Stimulated activated CD4-positive, alpha-beta T cell treated with anti-CD3 and anti-CD28 coated beads, Interleukin-1b, Interleukin-23, amount 100 ng/mL, for 24 hours (primary cell): ENCODE measurements at places on chromosomes 4 and X.
A peak's percentile ranks its signal among the peaks of the same experiment; 100 is the strongest.

GRCh38 chr4:107734120-107734519 is 14.1 kb upstream of the PAPSS1 start:
- DNase-seq = no peak

DNA sequence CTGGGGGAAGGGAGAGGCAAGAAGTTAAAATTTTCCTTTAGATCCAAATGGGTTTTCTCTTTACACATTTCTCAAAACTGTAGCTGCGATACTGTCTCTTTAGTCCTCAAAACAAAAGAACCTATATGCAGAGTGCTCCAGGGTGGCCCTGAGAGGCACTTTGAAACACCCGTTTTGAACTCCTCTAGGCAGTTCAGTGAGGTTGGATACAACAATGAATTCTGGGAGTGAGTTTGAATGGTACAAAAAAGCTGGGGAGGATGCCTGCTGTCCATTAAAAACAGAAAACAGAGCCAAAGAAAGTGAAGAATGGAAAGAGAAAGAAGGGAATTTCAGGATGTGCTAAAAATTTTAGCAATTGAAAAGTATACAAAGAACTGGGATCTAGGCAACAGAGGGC is 23.1 kb downstream of the ENOX2 start:
- DNase-seq = no peak

DNA sequence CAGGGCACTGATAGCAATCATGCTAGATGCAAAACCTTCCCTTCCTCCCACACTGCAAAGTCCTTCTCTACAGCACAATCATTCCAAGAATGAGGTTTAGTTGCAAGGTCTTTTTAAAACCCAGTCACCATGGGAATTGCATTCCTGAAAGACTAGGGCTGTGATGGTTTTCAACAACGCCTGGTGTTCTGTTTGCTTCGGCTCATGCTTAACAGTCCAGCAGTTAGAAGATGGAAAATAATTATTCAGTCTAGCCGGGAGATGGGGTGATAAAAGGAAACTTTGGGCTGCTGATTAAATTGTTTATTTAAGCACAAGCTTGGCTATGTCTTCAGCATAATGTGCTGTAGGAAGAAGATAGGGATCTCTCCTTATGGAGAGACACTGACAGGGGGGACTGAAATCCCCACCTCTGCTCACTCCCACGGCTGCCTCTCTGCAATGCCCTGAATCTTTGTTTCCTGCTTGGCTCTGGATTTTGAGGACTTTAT is 211.4 kb downstream of the MID1IP1 start:
- DNase-seq = no peak

DNA sequence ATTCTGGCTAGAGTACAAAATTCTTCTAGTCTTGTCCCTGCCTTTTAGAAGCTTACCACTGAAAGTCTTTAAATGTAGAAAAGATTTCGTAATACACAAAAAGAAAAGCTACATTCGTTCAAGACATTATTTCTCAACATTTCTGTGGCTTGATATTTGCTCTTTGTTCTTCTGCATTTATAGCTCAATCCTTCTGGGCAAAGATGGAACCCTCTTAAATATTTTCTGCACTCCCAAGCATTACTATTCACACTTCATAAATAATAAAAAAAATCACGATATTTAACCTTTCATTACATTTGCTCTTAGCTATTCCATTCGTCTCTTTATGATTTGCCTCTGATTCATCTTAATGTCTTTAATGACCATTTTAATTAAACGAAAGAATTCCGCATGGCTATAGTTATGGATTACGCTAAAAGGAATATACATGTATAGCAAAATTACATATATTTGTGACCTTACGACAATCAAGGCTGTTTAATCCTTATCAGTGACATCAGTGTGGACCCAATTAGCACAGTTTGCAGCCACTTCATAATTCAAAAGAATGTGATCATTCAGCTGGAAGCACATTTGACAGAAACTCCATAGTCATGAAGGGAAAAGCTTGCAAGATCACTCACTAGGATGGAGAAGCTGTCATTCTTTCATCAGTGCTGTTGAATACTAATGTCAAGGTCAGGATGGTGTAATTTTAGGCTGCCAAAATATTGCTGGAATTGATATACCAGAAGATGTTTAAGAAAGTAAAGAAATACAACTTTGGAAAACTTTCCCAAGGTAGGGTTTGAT is 1075.0 kb upstream of the TENM3 start:
- no peak for DNase-seq

DNA sequence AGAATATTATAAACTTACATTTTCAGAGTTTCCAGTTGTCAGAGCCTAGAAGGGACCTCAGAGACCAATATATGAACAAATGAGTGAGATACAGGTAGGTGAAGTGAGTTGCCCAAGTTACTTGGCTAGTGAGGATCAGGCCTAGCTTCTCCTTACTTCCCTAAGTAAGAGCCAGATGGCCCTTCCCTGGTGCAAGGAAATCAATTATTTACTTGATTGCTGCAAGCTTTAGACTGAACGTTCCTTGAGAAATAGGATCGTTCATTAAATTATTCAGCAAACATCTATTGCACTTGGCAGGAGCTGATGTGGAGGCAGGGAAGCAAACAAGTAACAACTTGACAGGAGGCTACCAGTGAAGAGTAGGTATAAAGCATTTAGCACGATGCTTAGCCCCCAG is 117.8 kb downstream of the EFHC2 start:
- no peak for DNase-seq

- DNase-seq = no peak
Measured at GRCh38 chr4:113052379-113052951, 3.0 kb downstream of the ANK2 start.

GRCh38 chr4:89595125-89595789 is 241.7 kb downstream of the SNCA start:
- no peak for DNase-seq

GRCh38 chrX:118723376-118723775 is 4.0 kb upstream of the IL13RA1 start:
- DNase-seq = no peak

DNA sequence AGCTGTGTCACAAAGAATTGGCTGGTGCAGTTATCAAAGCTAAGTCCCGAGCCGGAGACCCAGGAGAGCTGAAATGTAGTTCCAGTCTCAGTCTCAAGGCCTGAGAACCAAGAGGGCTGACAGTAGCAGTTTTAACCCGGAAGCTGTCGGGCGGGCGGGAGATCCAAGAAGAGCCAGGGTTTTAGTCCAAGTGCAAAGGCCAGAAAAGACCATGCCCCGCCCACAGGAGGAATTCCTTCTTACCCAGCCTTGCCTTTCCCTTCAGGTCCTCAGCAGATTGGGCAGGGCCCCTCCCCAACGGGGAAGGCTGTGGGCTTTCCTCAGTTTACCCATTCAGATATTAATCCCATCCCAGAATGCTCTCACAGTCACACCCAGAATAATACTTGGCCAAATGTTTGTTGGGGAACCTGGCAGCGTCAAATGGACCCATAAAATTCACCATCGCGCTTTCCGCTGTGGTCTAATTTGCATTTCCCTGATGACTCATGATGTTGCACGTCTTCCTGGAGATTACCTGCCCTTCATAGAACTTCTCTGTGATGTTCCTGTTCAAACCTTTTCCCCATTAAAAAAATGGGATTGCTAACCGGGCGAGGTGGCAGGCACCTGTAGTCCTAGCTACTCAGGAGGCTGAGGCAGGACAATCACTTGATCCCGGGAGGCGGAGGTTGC is 16.2 kb downstream of the MAEA start:
- peak; percentile 28 for DNase-seq

GRCh38 chr4:5970381-5971077 is 47.7 kb downstream of the C4orf50 start:
- no peak for DNase-seq

GRCh38 chr4:130825284-130825683 is 1729.3 kb downstream of the C4orf33 start:
- DNase-seq = no peak

DNA sequence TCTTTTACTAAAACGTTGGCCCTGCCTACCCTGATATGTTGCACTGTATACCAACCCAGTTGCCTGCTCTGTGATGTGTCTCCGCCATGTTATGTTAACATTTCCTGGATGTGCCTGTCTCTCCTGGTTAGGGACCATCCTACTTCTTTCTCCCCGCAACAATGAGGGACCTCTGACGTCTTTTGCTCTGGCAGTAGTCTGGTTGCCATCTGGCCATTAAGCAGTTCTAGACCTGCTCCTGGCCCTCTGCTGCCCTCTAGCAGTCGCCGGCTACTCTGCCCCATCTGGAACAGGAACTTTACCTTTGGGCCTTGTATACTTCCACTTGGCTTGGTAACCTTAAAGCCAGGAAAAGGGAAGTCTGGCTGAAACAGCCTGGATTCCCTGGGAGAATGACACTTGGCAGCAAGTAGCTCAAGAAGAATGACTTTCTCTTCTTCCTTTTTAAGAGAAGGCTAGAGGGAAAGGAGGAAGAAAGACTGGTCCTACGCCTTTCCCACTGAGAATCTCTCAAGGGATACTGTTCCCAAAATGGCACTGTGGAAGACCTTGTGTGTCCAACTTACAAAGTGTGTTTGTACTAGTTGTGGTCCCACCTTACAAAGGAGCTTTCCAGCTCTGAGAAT is 63.5 kb downstream of the GPC3 start:
- DNase-seq = peak; percentile 7

DNA sequence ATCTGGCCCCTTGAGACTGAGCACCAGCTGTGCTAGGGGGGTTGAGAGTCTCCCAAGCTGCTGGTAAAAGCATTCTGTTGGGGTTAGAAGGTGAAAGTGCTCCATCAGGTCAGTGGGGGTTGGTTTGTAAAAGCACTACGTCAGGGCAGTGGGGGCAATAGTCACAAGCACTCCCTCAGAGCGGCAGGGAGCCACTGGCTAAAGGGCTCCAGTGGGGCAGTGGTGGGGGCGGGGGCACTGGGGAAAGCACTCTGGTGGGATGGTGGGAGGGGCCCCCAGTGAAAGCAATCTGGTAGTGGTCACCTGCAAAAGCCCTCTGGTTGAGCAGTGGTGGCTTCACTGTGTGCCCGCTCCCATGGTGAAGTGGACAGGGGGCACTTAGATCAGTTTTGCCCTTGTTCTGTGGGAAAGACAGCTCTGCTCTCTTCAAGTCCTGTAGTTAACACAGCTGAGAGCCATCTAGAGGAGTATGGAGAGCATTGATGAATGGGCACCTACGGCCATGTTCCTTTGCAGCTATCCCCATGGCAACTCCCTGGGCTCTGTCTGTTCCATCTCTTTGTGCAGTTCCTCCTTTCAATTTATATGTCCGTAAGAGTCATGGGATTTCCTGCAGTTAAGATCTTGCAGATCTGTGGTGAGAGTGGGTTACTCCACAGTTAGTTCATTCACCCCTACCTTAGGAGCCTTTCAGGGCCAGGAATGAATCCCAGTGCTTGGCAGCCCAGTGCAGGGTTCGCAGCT is 106.4 kb downstream of the SH3BGRL start:
- no peak for DNase-seq

DNA sequence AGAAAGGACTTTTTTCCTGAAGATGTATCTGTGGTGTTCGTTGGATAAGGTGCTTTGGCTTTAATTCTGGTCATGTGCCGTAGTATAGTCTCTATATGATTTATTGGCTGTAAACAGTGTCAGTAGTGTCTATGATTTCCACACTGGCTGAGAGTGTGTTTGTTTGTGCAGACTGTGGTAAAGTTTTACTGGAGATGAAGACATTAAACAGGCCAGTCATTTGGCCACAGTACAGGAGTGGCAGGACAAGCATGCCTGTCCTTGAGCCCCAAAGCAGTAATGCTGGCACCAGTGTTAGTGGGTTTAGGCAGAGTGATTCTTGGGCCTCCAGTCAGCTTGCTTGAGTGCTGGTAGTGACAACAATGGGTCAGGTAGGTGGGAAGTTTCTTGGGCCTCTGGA is 1023.9 kb upstream of the GRID2 start:
- DNase-seq = no peak

DNA sequence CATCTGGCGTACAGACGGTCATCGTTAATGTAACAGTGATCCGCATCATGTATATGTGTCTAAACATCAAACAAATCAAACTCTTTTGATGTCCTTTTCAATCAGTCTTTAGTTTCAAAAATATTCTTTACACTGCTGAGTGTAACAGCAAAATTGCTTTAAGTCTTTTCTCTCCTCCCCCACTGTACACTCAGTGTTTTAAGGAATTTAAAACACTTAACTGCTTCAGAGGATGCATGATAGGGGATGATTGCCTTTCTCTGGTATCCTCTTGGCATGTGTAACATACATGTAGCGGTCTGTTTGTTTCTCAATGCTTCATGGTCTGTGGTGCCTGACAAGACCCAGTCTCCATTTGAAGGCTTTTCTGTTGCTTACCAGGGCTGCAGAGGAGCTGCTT is 41.6 kb downstream of the LIMCH1 start:
- DNase-seq = no peak

DNA sequence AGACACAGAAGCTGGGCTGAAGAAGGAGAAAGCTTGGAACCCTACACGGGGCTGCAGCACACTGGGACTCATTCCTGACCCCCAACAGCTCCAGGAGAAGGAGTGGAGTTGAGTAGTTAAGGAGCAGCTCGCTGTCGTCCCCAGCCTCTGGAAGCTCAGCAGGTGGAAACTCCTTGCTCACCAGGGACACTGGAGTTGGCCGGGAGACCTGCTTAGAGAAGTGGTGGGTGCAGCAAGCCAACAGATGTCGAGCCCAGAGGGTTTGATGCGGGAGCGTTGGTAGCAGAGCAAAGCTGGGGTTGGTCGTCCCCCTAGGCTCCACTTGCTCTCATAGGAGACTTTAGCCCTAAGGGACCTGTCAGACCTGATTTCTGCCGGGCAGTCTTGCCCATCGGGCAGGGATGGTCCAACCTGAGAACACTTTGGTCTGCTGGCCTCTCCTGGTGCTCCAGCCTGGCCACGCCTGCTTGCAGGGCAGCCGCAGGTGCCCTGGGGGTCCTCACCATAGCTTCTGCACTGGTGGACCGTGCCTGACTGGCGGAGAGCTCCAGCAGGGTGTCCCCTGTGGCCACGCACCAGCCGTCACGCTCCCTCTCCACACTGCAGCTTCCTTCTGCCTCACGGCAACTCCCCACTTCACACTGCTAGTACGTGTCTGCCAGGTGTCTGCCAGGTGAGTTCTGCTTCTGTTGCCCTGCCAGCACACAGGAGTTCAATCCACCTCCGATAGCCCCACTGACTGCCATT is 353.7 kb downstream of the GASK1B start:
- no peak for DNase-seq

- no peak for DNase-seq
Measured at GRCh38 chrX:81378560-81378959, 176.7 kb downstream of the SH3BGRL start.

GRCh38 chr4:146122398-146122797 is 53.1 kb upstream of the LSM6 start:
- DNase-seq = no peak

DNA sequence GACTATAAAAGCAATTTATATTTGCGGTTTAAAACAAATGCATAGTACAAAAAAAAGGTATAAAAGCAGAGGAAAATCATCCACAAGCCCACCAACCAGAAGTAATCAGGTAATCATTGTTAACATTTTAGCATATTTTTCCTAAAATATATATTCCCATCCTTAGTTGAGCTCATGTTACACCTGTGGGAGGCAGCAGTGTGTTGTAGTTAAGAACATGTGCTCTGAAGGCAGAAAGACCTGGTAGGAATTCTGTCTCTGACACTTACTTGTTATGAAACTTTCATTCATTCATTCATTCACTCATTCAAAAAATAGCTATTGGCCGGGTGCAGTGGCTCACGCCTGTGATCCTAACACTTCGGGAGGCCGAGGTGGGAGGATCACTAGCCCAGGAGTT is 15.4 kb upstream of the CDKL5 start:
- DNase-seq = no peak
